Stimulated activated CD4-positive, alpha-beta T cell treated with anti-CD3 and anti-CD28 coated beads, Interleukin-1b, Interleukin-23, amount 100 ng/mL, for 1 hour (primary cell): ENCODE measurements at places on chromosomes 2 and 18.

- no peak for DNase-seq
Measured at GRCh38 chr2:150293771-150294170, 193.7 kb downstream of the RND3 start.

DNA sequence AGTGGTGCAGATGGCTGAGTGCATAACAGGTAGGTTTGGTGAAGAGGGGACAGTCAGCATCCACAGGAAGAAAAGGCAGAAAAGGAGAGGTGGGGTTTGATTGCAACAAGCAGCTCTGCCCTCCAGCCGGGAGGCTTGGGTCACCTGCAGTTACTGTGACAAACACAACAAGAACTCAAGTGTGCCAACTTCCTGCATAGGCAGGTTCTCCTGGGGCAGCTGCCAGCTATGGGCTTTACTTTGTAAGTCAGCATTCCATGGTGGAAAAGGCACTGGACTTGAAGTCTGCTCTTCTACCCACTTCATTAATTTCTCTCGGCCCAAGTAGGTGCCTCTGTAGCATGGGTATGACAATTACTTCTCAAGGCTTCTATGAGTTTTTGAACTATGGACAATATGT is 98.9 kb downstream of the MYT1L start:
- no peak for DNase-seq

DNA sequence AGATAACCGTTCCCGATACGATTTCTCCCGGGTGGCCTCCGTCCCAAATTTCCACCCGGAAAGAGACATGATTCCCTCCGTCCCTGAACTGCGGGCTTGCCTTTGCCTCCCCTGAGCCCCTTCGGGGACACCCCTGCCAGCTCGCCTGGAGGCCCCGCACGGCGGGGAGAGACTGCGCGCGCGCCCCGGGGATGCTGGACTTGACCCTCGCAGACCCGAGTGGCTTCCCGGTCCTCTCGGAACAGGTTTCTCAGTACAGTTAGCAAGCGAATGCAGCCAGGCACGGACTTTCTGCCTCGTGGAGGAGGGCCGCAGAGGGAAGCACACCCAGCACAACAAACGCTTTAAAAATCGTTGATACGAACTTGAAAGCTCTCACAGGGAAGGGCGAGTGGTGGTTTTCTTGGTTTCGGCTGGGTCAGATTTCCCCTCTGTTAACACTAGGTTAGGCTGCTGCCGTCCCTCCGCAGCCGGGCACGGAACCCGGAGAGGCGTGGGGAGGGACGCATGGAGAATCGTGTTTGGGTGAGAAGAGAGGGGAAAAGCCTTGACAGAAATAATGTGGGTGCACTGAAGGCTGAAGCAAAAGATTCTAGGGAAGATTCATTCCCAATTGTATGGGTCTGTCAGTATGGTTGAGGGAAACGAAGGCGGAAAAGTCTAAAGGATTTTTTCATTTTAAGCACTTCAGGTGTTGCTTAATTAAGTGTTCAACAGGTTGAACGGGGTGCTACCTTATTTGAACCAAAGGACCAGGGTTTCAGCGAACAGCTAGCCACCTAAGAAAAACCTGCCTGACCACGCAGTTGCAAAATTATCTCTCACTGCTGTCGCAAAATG is 916 bp downstream of the TNFRSF11A start:
- no peak for DNase-seq

DNA sequence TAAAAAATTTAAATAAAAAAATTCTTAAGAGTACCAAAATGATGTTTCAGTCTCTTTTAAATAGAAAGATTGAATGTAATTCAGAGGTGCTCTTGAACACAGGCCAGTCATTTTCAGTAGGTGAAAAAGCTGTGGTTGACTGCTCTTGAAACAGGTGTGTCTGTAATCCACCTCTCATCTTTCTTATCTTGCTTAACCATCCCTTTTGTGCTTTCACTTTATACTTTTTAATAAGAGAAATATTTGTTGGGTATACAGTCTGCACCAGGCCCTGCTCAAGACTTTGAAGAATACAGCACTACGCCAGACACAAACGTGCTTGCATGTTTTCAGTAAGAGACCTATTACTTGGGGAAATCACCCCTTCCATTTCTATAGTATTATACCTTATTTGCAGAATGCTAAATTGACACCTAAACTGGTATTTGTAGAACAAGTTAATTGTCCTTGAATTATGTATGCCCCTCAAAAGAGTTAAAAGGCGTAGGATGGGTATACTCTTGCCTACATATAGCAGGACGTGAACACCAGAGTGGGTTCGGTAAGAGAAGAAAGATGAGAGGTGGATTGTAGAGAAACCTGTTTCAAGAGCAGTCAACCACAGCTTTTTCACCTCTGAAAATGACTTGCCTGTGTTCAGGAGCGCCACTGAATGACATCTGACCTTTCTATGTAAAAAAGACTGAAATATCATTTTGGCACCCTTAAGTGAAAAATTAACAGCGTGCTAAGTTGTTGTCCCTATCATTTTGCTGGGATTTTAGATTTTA is 4.0 kb upstream of the RTN4 start:
- DNase-seq, result no peak

DNA sequence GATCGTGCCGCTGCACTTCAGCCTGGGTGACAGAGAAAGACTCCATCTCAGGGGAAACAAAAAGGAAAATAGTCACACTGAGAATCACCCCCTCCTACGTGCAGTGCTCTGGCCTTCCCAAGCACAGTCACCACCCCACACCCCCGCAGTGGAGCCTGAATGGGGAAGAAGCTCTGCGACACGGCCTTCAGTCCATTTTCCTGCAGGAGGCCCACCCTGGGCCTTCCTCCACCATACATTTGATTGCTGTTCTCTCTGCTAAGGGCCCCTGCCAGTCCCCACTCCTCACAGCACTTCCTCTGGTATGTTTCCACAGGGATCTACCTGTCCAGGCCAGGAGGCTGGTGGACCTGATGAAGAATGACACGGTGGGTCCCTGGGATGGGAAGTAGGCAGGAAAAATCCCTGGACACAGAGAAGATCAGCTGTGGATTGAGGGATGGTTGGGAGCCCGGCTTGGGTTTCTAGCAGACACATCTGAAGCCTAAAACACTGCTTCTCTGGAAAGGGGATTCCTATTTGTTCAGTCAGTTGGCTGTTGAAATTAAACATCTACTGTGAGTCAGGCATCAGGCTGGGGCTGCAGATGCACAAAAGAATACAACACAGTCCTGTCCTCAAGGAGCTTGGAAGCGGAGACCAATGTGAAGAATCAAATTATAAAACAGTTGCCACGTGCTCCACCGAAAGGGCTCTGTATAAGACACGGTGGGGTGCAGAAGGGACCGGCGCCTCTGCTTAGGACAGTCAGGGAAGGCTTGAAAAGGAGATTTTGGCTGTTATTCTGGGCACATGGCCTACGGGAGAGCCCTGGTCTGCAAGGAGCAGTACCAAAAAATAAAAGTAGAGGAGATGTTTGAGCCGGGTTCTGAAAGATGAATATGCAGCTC is 82.2 kb downstream of the PLB1 start:
- no peak for DNase-seq

GRCh38 chr2:219126555-219126954 is 34.1 kb downstream of the NHEJ1 start:
- no peak for DNase-seq
